ENCODE measurements at places on chromosomes 3 and 15.

- peak; percentile 83 for DNase-seq
Observed at GRCh38 chr15:79896634-79897379, at the start of gene MTHFS. Gene MTHFS, minus strand, starts transcription at chr15:79897014. Its CDS starts 26 bp downstream, at chr15:79896988.

DNA sequence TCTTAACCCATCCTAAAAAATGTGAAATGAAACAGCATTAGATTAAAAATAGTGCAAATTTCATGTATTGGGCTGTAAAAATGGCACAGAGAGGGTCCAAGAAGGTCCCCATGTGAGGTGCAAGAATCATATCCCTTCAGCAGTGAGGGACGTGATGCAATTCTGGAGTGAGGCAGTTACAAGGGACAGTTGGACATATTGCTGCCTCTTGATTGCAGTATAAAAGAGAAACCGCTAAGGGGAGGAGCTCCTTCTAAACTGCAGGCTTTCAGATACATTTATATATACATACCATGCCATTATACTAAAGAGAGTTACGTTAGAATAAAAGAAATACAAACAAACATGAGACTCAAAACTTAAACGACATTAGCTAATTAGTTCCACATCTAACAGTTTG lies 304.2 kb upstream of the CTNNB1 start:
- DNase-seq, result no peak

DNA sequence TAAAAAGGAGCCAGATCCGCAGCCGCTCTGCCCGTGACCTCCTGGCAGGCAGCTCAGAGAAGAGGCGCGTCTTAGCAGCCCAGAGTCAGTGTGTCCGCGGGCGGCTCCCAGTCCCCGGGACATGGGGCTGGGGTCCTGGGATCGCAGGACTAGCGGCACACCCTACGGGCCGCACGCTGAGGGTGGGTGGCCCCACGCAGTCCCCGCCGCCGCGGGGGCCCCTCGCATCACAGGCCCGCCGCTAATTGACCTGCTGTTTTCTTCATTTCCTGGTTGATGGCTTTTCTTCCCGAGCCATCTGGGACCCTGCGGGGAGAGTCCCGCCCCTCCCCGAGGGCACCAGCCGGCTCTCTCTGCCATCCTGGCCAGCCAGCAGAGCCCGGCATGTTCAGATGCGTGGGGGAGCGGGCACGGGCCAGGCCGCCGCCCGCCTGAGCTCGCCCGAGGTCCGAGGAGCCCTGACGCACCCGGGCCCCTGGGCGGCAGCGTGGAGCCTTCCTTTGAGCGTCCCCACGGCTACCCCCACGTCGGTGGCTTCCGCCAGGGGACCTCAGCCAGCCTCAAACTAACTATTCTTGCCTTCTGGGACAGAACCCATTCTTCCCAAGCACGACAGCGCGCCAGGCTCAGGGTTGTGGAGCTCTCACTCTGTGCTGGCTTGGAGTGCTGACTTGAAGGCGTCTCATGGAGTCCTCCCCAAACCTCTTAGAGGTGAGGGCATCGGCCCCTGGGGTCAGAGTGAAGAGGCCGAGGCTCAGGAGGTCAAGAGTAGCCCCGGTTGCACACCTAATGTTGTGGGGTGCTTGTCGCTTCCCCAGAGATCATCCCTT lies 34.6 kb upstream of the CACNA2D3 start:
- DNase-seq, result no peak

DNA sequence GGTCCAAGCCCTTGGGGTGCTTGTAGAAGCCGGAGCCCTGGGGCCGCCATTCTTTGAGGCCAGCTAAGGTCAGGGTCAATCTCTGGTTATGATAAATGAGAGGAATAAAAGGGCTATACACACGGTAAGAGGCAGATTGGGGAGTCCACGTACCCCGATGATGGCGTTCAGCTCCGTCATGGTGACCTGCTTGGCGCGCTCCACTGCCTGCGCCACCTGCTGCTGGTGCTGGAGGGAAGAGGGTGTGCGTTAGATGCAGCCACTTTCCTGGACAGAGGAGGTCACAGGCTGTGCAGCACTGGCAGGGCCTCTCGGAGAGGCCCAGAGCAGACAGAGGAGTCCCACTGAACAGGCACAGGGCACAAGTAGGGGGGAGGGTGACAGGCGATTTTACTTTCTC lies 23.3 kb downstream of the TLE3 start:
- no peak for DNase-seq

- peak; percentile 47 for DNase-seq
Observed at GRCh38 chr3:9820946-9821345, 10.9 kb downstream of the TTLL3 start.

DNA sequence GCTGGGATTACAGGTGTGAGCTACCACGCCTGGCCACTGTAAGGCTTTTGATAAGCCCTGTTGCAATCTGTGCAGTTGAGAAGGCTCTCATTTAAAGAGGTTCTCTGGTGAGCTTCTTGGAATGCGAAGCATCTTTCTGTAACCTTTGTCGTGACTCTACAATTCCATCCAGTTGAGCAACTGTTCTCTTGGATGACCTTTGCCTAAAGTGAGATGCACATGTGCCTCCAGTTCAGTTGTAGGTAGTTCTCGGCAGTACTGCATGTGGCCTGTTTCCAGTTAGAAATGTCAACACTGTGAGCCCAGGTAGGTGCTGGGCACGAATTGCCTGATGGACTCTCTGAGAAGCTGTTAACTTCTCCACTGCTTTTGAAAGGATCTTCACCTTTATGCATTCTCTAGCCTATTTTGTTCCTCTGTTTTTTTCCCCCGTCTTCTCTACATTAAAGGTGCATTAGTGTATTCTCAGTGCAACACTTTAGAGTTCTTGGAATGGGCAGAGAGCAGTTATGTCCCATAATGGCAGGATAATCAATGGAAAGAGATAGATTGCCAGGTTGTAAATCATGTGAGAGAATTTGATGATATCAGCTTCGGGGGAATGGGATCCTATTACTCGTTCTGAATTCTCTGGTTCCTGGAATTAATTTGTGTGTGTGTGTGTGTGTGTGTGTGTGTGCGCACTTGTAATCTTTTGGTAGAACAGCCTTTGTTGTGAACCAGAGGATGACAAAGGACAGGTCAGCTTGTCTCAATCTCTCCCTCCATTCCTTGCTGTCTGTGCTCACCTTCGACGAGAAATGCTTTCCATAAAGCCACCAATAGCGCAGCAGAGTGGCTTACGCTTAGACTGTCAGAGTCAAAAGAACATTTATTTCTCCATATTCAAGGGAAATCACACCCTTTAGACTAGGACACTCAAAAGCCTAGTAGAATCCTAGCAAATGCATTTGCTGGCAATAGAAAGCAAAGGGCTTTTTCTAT lies 51.1 kb downstream of the PTPRG start:
- peak; percentile 76 for DNase-seq

DNA sequence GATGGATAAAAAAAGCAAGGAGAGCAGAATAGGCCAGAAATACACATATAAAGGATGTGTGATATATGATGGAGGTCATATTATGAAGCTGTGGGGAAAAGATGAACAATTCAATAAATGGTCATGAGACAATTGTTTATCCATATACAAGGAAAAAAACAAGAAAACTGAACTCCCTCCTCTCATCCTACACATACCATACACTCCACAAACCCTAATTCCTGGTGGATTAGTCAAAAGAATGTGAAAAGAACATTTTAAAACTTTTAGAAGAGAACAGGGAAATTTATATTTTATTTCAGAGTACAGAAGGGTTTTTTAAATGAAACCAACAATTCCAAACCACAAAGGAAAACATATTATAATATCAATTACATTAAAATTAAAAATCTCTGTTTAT lies 34.5 kb upstream of the NR2E3 start:
- no peak for DNase-seq

DNA sequence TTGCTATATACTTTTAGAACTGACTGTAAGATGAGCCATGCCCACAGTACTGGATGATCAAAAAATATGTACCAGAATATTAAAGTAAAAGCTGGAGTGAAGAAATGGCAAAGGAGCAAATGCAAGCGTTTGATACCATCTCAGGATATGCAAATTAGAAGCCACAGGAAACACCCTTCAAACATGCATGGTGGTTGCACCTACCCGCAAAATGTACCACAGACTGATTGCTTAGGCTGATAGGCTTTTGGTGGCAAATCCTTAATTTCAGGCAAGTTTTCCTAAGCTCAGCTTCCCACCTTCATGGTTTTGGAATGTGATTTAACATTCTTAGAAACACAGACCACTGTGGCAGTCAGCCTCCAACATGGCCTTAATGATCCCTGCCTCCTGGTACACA lies 149.0 kb downstream of the PDZRN3 start:
- no peak for DNase-seq

GRCh38 chr3:125179143-125179883 lies 33.2 kb downstream of the SLC12A8 start:
- no peak for DNase-seq

GRCh38 chr3:144529566-144529965 lies 557.9 kb downstream of the DIPK2A start:
- no peak for DNase-seq
